NCI-H2081 treated with DMSO at 0.1 percent for 48 hours (cell line): ENCODE measurements at places on chromosomes 5 and 9.

- DNase-seq = peak; percentile 74
Measured at GRCh38 chr9:3879726-3880505, 354.1 kb upstream of the RFX3 start.

DNA sequence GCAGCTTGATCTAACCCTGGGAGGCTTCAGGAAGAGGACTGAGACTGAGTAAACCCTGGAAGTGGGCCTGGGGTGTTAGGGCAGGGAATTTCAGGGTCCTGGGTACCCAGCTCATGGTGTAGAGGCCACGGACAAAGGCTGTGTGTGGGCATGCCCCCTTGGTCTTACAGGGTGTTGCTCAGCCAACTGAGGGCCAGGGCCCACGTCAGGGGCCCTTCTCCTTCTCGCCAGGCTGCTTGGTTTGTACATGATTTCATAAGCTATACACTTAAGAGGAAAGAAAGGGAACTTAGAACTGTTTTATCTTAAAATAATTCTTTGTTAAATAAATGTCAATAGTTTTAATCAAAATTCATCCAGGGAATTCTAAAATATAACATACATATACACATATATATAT is 95.4 kb downstream of the TLE4 start:
- DNase-seq = no peak

DNA sequence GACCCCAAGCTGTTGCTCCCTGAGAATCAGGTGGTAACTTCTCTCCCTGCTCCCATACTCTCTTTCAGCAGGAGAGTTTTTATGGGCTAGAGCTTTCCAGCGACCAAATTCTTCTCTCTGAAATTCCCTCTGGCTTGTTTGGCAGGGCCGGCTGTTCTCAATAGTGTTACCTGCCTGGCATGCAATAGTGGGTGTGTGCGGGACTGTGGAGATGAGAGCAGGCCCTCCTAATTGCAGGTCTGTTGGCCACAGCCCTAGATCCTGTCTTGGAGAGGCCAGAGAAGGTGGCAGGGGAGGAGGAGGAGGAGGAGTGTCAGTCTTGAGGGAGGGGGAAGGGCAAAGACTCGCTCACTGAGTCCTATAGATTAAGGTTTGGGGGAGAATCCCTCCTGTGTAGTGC is 29.5 kb downstream of the AQP7 start:
- DNase-seq = no peak

DNA sequence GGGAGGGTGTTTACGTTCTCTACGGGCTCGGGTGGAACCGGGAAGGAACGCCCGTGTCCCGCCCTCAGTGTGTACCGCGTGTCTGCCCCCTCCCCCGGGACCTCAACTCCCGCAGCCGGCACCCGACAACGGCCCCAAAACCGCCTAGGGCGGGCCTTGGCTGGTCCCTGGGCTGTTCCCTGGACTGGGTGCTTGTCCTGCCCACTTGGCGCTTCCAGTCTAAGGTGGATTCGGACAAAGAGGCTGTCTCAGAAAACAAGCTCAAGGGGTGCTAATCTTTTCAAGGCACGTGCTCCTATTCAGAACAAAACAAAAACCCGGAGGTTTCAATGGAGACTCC is 379 bp upstream of the CLK4 start:
- no peak for DNase-seq

GRCh38 chr9:125805057-125805456 is 57.9 kb downstream of the PBX3 start:
- no peak for DNase-seq

DNA sequence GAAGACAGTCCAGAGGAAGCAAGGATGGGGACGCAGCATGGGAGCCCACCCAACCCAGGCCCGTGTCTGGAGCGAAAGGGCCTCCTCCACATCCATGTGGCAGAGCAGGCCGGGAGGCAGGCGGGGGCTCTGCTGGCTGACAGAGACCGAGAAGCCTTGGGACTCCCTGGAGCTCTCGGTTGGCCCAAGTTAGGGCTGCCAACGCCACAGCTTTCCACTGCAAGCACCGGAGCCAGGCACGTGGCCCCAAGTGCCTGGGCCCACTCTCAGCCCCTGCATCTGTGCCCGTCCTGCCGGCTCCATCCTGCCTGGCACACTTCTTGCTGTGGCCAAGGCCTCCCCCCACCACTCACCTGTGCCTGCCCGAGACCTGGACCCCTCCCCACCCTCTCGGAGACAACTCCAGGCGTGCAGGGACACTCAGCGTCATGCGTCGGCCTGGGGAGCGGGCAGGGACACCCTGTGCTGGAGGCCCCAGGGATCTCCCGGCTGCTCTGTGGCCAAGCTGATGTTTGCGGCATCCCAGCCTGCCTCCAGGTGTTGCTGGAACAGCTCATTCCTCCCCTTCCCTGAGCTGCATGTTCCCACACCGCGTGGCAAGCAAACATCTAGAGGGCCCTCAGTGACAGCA is 31.5 kb downstream of the SLC6A3 start:
- no peak for DNase-seq

DNA sequence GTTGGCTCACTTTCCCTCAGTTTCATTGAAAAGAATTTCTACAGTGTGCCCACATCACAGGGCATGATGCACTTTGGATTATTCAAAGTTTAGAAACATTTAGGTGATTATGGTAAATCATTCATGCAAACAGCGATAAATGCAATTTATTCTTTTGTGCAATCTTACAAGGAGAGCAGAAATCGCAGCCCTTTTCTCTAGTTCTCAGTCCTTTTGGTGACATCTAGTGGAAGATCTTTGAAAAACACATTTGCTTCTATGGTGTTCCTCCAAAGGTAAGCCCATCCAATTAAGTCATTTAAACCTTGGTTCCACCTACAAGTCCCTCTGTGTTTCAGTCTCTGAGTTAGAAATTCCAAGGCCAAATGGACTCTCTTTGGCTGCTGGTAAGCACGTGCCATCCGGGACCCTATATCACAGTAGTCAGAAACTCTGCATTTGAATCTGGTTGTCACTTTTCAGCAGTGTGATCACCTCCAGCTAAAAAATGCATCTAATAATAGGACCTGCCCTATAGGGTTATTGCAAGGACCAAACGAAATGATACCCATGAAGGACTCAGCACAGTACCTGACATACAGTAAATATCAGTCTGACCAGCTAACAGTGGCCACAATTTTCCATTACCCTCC is 66.4 kb downstream of the MACROH2A1 start:
- peak; percentile 15 for DNase-seq
